Pulmonary artery endothelial cell (primary cell): ENCODE measurements at places on chromosomes 16 and 17. TPM values are rescaled to one million over a fixed set of nuclear protein-coding genes. Genes with fewer than 3 reads are reported as not detected.

DNA sequence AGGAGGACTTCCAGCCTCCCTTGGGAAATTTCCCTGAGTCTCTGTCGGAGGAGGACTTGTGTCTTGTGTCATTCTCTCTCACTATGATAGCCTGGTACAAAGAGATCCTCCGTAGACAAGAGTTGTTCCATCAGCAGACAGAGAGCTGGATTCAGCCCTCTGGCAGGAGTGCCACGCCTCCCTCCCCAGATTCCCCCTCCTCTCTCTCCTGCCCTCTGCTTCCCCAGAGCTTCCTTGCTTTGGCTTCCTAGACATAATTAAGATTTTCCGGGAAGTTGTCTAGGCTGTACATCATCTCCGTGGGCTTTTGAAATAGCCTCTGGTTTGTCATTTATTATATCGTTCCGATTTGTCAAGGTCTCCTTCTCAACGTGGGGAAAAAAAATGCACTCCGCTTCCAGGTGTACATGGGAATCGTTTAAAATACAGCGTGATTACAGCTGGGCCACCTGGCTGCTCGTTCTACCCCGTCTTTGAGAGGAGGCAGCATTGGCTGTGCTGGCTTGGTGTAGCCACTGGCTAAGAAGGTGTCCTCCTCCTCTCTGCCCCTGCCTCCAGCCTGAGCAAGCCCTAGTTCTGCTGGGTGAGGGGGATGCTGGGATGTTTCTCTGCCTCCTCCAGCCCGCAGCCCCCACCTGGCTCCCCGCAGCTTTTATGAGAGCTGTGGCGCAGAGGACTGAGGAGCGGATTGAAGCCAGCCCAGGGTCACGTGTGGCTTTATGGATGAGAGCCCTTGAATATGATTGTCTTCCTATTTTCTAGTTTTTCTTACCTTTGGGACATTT is 282.5 kb downstream of the SNX29 start:
- DNase-seq: no peak

- no peak for DNase-seq
Measured at GRCh38 chr17:80790021-80790765, 201.4 kb upstream of the CHMP6 start.

DNA sequence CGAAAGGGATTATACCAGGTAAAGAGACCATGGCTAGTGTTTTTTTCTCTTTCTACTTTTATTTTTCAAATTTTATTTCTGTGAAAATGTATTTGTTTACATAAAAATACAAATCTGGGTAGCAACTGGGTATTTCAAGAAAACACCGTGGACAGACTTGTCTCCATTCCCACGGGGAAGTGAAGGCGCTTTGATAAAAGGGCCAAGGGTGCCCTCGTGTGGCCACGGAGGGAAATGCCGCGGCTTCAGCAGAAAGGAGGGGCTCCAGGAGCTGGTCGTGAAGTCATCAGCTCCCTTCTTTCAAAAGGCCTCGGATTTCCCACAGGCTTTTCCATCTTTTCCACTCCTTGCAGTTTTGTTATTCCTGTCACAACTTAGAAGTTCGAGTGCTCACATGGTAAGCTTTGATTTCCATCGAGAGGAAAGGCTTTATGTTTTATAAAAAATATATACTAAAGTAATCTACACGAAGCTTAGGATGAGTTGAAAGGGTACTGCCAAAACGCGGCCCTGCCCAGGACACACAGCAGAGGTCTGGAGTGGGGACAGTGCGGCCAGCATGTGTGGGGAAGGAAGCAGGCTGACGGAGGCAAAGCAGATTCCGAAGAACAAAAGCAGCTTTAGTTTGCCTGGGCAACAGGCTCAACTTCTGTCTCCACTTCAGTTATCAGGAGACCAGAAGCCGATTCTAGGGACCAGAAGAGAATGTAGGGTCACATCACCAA is 15.3 kb upstream of the MNT start:
- DNase-seq: peak; percentile 57

DNA sequence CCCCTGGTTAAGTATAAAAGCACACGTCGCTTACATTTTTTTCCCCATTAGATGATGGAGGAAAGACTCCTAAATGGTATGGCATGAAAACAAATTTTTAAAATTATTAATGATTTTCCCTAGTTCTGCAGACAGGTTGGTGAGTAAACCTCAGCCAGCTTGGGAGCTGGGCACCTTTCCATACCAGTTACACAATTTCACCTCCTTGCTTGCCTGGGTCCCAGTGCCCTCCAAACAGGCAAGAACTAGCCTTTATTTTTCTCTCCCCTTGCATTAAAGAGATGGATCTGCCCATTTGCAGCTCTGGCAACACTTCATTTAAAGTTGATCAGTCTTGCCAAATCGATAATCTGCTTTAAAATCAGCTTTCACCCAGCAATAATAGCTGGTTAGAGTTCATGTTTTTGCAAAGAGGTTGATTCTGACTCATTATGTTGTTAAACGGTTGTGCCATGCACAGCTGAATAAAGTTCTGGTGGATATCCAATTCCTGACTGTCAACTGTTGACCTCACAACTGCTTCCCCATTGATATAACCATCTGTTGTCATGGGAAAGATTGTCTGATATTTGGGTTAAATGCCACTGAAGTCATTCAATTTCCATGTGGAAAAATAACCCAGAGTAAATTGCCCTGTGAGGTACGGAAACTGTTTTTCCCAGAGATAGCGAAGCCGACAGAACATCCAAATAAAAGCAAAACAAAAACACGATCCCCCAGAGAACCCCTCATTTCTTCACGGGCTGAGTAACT is 1.3 kb downstream of the C17orf58 start:
- peak; percentile 88 for DNase-seq

Gene STX1B
- total RNA-seq: 0.33 and 0.39 TPM in 2 replicates

GRCh38 chr17:74118504-74118903 is 85.0 kb upstream of the RPL38 start:
- DNase-seq: no peak

GRCh38 chr17:59428916-59429485 is 97.5 kb downstream of the YPEL2 start:
- no peak for DNase-seq

DNA sequence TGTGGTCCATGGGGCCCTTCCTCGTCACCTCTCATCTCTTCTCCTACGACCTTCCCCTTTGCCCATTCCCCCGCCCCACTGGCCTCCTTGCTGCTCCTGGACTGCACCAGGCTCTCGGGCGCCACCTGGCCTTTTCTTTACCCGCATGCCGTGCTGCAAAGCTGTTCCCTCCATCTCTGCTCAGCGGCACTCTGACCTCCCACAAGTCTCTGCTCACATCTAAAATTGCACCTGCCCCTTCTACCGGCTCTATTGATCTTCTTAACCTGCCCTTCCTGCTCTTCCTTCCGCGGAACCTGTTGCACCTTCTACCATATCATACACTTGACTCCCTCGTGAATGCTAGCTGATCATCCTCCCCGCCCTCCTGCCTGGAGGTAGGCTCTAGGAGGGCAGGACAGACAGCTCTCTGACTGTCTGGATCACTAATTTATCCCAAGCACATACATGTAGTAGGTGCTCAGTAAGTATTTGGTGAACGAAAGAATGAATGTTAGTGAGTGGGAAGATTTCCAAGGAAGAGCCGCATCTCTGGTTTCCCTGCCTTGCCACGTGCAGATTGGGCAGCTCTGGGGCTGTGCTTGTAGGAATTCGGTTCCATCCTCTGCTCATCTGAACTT is 17.3 kb downstream of the DNAH17 start:
- DNase-seq: no peak

DNA sequence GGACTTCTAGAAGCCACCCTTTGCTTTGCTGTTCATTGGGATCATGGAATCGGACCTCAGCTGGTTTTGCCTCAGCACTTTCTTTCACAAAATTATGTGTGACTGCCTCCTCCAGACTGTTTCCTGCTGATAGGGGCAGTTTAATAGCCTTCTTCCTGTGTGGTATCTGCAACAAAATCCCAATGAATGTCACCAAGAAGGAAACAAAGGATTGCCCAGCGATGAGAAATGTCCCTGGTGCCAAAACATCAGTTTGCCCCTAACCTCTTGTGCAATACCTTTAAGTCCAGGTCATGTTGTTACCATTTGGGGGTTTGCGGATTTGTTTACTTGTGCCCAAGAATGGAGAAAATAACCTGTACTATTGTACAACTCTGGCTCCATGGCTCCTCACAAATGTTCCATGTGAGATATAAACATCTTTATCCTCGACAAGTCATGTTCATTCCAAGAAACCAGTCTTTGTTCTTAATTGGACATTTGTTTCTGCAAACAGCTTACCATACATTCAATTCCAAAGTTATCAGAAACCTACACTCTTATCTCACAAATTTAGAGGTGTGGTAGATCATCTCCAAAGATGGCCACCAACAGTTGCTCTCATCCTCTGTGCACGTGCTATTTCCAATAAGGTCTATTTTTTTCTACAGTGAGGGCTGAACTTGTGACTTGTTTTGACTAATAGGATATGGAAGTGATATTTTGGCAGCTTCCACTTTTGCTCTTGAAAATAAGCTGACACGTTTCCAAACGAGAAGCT is 14.8 kb downstream of the TAC4 start:
- DNase-seq: peak; percentile 87

DNA sequence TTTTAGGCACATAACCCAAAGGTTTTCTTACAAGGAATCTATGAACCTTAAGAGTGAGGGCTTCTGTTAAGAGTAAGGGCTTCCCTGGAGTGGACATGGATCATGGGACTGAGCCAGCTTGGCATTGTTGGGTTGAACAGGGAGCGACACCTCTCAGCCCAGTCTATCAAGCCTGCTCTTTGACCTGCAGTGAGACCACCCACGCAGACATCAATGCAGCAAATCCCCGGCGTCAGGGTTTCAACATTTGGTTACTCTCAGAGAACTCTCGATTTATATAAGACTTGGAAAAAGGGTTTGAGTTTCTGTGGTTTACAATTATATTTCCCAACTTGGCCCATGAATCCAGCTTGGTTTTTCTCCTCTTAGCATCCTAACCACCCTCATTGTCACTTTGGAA is 299.9 kb downstream of the WWOX start:
- no peak for DNase-seq

DNA sequence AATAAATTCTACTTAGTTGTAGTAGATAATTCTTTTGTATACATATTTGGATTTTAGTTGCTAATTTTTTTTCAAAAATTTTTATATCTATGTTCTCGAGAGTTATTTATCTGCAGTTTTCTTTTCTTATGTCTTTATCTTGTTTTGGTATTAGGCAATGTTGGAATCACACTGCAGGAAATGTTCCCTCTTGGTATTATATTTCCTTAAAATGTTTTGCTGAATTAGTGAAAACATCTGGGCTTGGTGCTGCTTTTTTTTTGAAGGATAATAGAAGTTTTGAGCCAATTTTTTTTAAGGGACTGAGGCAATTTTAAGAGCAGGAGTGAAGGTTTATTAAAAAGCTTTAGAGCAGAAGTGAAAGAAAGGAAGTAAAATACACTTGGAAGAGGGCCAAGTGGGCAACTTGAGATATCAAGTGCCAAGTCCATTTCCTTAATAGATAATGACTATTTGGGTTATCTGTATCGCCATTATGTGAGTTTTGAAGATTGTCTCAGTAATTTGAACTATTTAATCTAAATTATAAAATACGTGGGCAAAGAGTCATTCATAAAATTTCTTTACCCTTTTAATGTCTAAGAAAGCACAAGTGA is 1390.1 kb upstream of the CDH8 start:
- no peak for DNase-seq

Gene RCVRN
- not detected in 2 replicates for total RNA-seq

Gene SNAI3
- 0.14 and 0.33 TPM in 2 replicates for total RNA-seq

DNA sequence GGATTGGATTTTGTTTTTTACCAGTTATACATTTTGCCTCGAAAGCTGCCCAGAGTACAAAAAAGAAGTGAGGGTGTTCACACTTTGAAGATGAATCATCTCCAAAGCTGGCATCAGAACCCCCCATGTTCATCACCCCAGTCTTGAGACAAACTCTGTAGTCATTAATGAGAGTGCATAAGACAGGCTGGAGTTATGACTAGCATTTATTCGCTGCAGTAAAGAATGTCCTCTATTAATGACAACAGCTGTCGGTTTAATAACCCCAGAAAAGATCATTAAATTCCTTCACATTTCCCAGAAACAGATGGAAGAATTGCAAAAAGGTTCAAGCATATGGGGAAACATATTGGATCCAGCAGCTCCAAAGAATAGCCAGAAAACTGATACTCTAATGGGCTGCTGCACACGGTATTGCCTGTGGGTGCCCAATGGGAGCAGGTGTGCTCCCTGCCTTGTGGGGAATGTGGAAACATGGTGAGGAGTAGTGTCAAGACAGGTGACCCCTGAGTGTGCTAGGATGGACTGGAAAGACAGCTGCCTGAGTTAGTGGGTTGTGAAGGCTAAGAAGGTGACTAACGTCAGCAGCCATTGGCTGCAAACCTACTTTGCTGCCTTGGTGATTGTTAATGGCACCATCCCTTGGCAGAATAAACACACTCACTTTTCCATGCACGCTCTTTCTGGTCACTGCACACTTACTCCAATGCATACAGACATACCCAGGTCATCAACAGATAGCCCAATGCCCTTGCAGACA is 81.9 kb downstream of the AIPL1 start:
- no peak for DNase-seq

Gene NPIPA3
- 0.26 and 0.60 TPM in 2 replicates for total RNA-seq

DNA sequence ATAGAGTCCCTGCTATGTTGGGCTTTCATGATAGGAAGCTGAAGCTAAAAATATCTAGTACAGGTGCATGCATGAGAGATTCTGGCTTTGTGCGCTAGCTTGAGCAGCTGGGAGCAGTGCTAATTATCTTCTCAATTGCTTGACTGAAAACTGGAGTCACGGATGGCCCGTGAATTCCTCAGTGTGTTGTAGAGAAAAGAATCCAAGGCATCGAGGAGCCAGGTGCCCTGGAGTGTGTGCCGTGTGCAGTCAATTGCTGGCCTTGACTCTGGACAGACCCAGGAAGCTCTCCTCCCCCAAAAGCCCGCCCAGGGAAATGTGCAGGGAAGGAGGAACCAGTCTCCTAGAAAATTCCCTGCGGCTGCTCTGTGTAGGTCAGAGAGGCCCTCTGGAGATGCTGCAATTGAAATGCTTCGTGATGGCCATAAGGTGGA is 14.2 kb downstream of the LGALS3BP start:
- DNase-seq: no peak

Gene TBX4
- total RNA-seq: not detected in 2 replicates

Gene PAGR1
- total RNA-seq: 17.4 and 26.1 TPM in 2 replicates

Gene CFAP119
- total RNA-seq: 1.3 and 1.6 TPM in 2 replicates

DNA sequence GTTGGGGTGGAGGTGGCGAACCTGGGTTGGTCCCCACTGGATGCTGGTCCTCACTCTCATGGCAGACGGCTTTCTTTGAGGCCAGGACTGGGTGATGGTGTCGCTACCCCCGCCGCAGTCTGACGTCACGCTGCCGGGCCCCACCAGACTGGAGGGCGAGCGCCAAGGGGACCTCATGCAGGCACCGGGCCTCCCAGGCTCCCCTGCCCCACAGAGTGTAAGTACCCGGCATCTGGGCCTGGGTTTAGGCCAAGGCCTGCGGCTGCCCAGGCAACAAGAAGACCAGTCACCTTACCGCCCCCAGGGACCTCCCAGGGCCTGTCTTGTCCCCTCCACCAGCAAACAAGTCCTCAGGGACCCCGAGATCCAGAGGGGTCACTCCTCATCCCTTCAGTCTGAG is 17.7 kb downstream of the FOXN1 start:
- DNase-seq: no peak

- no peak for DNase-seq
Measured at GRCh38 chr17:39400547-39401411, 647 bp downstream of the FBXL20 start.
